Kidney epithelial cell (primary cell): ENCODE measurements at places on chromosomes 1 and 21.

- DNase-seq = no peak
Observed at GRCh38 chr21:29349702-29350101, 51.0 kb downstream of the BACH1 start.

GRCh38 chr1:240320659-240321058 lies 229.0 kb downstream of the FMN2 start:
- DNase-seq = no peak

DNA sequence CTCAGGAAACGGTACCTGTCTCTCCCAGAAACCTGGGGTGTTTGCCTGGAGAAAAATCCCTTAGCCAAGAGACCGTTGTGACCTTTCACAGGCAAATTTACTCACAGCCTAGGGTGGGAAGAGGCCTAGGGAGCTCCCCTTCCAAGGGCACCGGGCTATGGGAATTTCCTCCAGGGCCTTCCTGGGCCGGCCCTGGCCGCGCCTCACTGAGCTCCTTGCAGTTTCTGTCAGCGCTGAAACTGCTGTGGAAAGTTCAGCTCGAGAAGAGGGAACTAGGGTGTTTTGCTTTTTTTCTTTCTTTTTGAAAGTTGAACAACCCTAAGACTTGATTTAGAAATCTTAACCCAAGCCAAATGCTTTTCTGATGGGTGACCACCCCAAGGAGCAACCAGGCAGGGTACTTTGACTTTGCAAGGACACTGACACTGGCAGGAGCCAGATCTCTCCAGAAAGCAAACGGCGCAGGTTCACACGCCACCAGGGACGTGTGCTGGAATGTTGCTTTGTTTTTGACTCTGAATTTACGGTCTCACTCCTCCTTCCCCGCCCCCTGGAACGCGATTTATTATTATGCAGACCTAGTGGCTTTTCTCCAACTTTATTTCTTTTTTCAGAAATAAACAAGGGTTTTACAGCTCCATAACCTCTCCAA lies 229.6 kb upstream of the JUN start:
- no peak for DNase-seq

GRCh38 chr1:85681087-85681486 lies 27.1 kb downstream of the ZNHIT6 start:
- peak; percentile 75 for DNase-seq

DNA sequence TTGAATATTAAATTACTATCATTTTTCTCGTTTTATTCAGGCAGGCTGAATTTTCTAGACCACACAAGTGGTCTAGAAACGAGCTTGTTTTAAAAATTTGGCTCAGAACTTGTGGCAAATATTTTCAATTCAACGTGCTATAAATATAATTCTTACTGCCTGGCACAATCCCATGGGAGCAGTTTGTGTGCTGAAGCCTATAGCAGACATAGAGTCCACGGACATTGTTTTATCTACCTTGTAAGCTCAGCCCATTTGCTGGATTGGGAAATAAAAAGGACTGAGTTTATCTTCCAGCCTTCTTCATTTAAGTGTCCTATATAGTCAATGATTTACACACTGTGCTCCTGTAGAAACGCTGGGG lies 103.4 kb downstream of the ZBTB18 start:
- DNase-seq = no peak

- DNase-seq = no peak
Observed at GRCh38 chr1:220882061-220882891, 3.0 kb downstream of the HLX start.

DNA sequence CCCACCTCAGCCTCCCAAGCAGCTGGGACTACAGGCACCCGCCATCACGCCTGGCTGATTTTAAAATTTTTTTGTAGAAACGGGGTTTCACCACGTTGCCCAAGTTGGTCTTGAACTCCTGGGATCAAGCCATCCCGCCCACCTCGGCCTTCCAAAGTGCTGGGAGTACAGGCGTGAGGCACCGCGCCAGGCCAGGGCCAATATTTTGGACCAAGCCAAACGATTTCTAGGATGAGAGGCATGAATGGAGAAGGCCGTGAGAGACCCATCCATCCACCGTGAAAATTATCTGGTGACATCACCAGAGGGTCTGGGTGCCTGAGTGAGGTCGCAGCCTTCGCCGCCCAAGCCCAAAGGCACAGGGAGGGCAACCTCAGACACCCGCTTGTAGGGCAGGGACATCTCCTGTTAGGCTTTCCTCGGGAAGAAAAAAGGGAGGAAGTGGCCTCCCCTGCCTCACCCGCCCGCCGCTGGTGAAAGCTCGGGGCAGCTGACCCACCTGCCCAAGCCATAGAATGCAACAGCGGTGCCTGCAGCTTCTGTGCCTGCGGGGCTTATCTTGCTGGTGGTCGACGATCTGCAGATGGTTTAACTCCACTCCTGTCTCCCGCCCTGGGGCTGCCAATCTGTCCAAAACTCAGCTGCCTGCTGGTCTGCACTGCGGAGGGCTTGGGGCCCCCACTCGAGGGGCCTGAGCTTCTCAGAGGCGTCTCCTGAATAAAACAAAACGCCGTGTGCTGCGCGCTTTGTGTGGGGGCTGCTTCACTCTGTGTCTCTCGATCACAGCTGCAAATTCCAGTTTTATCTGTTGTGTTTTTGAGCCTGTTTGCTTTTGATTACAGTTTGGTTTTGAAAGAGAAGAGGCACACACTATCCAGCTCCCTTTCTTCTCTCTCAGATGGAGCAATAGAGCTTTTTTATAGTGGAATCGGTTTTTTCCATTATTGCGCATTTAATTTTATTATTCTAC lies 85.8 kb downstream of the MRPS6 start:
- no peak for DNase-seq

GRCh38 chr1:32741059-32741412 lies 38.5 kb upstream of the SYNC start:
- no peak for DNase-seq

GRCh38 chr1:56788102-56788501 lies 31.1 kb downstream of the FYB2 start:
- no peak for DNase-seq
